Pancreas (tissue), 10 donors: ENCODE measurements at places on chromosomes 16 and 17.

- DNase-seq: peak; percentile 85
These were observed 15.9 kb upstream of the ANKRD40CL start for GRCh38 chr17:50783193-50783660.

- DNase-seq: peak; percentile 73
These were observed 5.6 kb upstream of the TUBG2 start for GRCh38 chr17:42653179-42654124.

DNA sequence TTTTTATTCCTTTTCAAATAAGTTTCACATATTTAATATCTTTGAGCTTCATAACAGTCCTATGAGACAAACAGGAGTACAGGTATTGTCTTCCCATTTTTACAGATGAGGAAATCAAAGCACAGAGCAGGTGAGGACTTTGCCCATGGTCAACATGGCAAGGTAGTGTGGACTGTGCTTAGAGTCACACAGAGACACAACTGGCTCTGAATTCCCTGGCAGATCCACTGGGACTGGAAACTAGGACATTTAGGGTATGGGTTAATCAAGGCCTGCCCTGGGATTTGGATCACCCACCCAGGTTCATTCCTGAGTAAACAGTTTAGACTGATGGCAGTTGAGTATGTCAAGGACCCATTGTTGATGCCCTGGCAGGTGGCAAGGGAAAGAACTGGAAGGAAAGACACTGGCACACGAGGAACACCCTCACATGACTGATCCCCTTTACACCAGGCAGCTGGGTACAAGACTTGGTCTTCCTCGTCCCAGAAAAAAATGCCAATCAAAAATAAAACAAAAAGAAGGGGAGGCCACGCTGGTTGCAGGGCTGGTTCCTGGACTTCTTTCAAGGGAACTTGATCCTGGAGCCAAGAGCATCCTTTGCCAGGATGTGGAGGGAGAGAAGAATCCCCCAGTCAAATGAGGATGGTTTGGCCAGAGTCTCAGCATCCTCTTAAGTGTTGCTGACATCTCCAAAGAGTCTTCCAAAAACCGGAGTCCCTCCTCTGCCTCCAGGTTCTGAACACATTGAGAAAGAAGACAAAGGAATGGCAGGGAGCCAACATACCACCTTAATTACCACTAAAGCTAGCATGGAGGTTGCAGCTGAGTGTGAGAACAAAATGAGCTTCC lies 34.9 kb downstream of the CHD9 start:
- no peak for DNase-seq

DNA sequence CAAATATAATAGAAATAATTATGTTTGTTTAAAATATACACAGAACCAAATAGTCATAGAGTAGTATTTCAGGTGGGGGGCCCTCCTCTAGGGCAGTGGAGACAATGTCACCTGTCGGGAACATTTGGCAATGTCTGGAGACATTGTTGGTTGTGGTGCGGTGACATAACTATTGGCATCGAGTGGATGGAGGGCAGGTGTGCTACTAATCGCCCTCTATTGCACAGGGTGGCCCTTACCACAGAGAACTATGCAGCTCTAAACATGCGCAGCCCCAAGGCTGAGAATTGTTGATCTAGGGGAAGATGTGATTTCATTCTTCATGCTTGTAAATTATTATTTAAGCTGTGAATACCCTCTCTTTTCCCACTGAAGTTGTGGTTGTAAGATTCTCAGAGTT lies 594.0 kb downstream of the WWOX start:
- DNase-seq: no peak

DNA sequence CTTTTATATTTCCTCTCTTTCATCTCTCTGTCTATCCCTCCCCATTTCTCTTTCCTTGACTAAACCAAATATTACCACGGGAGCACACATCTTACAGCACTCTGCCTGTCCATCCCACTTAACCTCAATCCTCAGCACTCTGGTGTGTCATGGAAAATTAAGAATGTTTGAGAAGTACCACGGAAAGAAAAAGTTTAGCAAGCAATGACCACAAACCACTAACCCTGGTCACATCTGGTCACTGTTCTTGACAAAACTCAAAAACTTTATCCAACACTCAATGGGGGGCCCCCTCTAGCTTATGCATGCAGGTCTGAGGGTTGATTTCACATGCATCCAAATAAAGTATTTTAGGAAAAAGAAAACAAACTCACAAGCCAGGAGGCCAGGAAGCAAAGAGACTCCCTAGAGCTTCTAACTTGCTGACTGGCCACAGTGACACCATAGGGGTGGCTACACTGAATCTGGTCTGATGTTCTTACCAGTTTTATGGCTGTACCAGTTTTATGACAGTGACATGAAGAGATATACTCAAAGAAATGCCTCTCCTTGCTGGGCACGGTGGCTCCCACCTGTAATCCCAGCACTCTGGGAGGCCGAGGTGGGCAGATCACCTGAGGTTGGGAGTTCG lies 229.2 kb downstream of the STX8 start:
- no peak for DNase-seq

DNA sequence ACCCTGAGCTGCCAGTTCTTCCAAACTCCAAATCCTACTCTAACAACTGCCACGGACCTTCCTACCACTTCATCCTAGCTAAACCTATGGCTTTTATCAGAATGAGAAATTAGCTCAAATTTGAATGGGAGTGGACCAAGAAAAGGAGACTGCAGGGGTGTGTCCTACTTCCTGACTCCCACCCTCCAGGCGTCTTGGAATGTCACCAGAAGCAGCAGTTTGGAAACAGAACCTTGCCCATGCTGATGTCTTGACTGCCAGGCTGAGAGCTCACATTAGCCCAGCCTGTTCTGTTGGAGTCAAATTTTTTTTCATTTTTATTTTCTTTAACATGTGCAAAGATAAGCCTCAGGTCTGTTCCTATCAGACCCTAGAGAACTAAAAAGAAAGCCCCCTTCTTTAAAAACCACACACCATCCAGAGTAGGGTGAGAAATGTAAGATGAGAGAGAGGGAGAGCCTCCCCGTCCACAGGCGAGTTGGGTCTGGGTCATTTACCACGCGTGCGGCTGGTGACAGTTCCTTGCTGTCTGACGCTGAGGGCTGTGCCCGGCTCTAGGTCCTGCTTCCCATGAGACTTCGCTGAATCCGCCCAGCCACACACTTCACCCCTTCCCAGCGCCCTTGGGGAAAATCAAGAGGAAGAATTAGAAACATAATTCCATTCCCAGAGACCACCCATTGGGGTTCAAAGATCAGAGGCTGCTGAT lies 54.3 kb downstream of the WNT3 start:
- DNase-seq: no peak

DNA sequence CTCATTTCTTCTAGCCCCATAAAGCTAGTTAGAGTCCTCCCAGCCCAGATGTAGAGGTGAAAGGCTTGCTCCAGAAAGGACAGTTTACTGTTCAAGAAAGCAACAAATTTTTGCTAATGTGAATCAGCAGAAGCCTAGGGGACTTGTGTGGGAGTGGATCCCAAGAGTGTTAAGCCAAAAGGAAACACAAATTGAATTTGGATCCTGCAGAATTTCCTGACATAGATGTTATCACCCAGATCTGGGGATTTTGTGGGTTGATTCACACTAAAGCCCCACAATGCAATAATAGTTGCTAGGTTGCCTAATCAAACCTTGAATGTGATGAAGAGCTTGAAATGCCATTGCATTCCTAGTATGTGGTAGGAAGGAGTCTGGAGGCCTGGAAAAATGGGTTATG lies 135.2 kb upstream of the HS3ST3A1 start:
- DNase-seq: no peak

DNA sequence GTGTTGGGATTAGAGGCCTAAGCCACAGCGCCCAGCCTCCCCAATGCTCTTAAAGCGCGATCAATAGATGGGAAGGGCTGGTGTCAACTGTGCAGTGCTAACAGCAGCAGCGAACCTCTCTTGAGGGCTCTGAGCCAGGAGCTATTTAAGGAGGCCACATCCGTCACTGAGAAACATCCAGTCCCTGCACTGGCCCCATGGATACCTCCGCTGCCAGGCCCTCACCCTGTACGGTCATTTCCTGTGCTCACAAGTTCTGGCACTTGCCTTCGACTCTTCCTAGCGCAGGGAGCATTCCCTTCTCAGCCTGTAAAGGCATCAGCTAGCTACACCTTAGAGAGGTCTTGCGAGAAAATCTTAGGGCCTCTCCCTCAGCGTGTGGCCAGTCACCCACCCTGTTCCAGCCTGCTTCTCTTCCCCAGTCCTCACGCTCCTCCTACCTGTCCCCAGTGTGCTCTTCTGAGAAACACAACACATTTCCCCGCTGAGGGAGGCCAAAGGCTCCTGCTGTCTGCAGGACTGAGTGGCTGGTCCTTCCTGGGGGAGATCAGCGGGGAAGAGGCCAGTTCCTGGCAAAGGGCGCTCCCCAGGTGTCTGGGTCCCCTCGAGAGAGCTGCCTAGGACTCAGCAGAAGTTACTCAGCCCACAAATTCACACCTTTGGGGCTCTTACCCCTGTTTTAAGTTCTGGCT lies 28.6 kb downstream of the GTF3C1 start:
- DNase-seq: no peak

- DNase-seq: no peak
These were observed 7.9 kb upstream of the MFSD6L start for GRCh38 chr17:8806926-8807550.
